ENCODE measurements at places on chromosomes 1 and 21.

GRCh38 chr1:29643281-29643680, 407.0 kb downstream of the PTPRU start:
- DNase-seq, result no peak

GRCh38 chr1:4933232-4933631, 278.8 kb downstream of the AJAP1 start:
- no peak for DNase-seq

- no peak for DNase-seq
Measured at GRCh38 chr1:65470766-65471165, 50.3 kb downstream of the LEPR start.

DNA sequence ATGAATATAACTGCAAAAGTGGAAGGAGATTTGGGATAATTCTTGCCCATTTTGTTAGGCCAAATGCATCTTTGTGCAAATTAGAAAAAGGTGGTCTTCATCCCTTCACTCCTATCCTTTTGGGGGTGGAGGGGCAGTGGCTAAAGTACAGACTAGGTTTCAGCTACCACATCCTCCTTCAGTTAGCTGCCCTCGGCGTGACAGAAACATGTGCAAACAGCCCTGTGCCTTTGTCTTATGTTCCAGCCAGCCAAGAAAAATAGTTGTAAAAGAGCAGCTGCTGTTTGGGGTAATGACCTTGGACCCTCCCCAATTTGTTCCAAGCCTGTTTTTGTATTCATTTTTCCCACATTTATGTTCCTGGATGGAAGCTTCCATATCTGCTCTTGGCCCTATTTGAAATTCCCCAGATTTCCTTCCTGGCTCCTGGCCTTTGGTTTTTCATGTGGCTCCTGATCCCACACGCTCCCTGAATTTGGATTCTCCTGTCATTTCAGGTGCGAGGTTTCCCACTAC, 8.3 kb upstream of the LGALS8 start:
- no peak for DNase-seq

- DNase-seq, result no peak
Measured at GRCh38 chr1:11648732-11649158, 5.5 kb downstream of the FBXO2 start.

DNA sequence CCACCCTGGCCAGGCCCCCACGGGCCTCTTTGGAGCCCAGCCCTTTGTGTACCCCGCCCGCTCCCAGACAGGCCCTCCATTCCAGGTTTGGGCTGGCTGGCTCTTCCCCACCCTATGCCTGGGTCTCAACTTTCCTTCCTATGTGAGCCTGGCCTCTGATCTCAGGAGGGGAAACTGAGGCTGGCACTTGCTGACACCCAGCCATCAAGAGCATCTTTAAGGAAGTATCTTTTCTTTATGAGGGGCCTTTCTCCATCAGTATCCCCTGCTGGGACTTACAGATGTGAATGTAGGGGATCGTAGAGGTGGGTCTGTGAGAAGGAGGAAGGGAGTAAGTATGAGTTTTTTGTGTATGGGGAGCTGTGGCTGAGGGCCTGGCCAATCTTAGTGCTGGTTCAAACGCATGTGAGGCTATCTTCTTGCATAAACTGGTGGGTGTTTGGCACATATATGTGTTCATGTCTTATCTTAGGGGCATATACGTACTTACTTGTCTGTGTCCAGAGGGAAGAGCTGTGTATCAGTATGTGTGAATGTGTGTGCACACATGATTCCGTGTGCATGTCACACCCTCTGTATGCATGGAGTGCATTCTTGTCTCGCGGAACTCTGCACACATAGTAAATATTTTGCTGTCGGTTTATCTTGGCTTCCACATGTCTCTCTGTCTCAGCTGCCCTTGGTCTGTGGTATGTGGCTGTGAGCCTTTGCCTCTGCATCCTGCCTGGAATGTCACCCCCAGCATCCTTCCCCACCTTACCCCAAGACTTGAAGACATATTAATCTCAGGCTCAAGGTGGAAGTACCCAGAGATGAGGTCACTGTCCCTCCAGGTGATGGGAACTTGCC, 5.4 kb downstream of the NECTIN4 start:
- no peak for DNase-seq

GRCh38 chr1:209307846-209308245, 275.7 kb upstream of the CAMK1G start:
- no peak for DNase-seq
